GM12878 (cell line): ENCODE measurements at places on chromosomes 4 and X. TPM values are rescaled to one million over a fixed set of nuclear protein-coding genes. Genes with fewer than 3 reads are reported as not detected.
A peak's percentile ranks its signal among the peaks of the same experiment; 100 is the strongest.

Gene PRICKLE3
- 16.8 and 17.4 TPM in 2 replicates for total RNA-seq

Gene ATP8A1
- total RNA-seq = 50.4 and 50.6 TPM in 2 replicates

Gene IBSP
- total RNA-seq = not detected in 2 replicates

Gene CENPVL1
- not detected in 2 replicates for total RNA-seq

Gene SFRP2
- 0.21 and 0.33 TPM in 2 replicates for total RNA-seq

Gene STAP1
- 8.1 and 10.2 TPM in 2 replicates for total RNA-seq

GRCh38 chr4:141153751-141154510 is 20.7 kb upstream of the RNF150 start:
- no peaks in the 10 kb centered on the region for H3K36me3 ChIP-seq
- no peak overlapping the region for H3K27ac ChIP-seq
- H3K4me3 ChIP-seq = no peak overlapping the region
- DNase-seq = no peak
- H3K4me1 ChIP-seq = no peaks in the 10 kb centered on the region
- no peaks in the 10 kb centered on the region for H3K27me3 ChIP-seq

- H3K4me1 ChIP-seq = no peaks in the 10 kb centered on the region
- no peak overlapping the region for H3K4me3 ChIP-seq
- no peaks in the 10 kb centered on the region for H3K36me3 ChIP-seq
- no peaks in the 10 kb centered on the region for H3K27me3 ChIP-seq
- no peak for DNase-seq
Observed at GRCh38 chrX:34147345-34147744, 15.2 kb upstream of the FAM47A start.

DNA sequence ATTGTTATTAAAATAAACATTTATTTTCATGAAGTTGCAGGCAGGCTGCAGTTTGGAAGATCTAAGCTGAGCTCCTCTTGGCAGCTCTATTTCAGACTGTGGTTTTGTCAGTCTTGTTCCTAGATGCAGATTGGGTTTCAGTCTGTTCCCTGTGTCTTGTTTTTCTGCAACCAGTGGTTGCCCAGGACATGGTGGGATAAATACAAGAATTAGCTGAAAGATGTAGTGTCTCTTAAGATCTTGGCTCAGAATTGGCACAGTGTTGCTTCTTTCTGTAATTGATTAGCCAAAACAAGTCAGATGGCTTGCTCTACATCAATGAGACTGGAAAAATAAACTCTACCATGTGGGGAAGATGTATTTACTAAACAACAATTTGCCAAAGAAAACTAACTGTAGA is 283.0 kb upstream of the BOD1L1 start:
- DNase-seq = no peak
- no peaks in the 10 kb centered on the region for H3K27me3 ChIP-seq
- no peak overlapping the region for H3K4me3 ChIP-seq

DNA sequence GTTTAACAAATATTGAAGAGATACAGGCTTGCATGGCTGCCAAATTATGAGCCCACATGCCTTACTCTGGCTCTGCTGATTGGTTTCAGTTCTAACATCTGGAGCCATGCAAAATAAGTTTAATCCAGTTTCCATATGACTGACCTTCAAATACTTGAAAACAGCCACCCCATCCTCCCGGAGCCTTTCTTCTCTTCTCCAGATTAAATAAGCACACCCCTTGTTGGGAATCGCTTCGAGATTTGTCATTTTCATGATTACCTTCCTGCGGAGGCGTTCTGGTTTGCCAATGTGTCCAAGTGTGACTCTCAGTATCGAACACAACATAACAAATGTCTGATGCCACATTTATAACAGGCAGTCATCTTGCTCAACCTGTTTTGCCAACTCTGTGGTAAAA is 101.6 kb upstream of the JADE1 start:
- no peaks in the 10 kb centered on the region for H3K4me1 ChIP-seq
- H3K27me3 ChIP-seq = no peaks in the 10 kb centered on the region
- no peak for DNase-seq
- H3K4me3 ChIP-seq = no peak overlapping the region
- H3K27ac ChIP-seq = no peak overlapping the region

GRCh38 chr4:118850488-118851173 is 14.7 kb upstream of the SEC24D start:
- H3K36me3 ChIP-seq = no peaks in the 10 kb centered on the region
- peak overlapping the region; percentile 34 for H3K27ac ChIP-seq
- no peak for DNase-seq
- peak overlapping the region; percentile 76 for H3K4me3 ChIP-seq
- H3K27me3 ChIP-seq = no peaks in the 10 kb centered on the region

GRCh38 chr4:12729384-12729783 is 754.8 kb downstream of the RAB28 start:
- no peak overlapping the region for H3K27ac ChIP-seq
- H3K36me3 ChIP-seq = no peaks in the 10 kb centered on the region
- no peak overlapping the region for H3K4me3 ChIP-seq
- DNase-seq = no peak

GRCh38 chr4:120819805-120820437 is 102.6 kb downstream of the PRDM5 start:
- H3K27me3 ChIP-seq = no peaks in the 10 kb centered on the region
- DNase-seq = no peak
- no peak overlapping the region for H3K4me3 ChIP-seq
- no peaks in the 10 kb centered on the region for H3K4me1 ChIP-seq
